NCI-H1694 (cell line): ENCODE measurements at places on chromosomes 2 and 18.

DNA sequence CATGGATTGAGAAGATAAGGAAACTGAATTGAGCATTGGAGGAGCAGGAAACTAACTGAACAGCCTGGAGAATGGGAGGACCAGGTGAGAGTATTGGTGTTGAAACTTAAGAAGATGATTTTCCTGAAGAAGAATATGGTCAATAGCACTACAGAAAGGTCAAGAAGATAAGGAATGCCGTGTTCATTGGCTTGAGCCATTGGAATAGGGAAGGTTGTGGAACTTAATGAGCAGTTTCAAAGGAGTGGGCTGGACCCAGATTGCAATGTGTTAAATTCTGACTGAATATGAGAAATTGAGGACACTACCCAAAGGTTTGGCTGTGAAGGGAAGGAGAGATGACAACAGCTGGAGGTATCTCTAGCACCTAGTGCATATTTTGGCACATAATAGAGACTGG is 19.0 kb downstream of the KCMF1 start:
- DNase-seq = no peak

DNA sequence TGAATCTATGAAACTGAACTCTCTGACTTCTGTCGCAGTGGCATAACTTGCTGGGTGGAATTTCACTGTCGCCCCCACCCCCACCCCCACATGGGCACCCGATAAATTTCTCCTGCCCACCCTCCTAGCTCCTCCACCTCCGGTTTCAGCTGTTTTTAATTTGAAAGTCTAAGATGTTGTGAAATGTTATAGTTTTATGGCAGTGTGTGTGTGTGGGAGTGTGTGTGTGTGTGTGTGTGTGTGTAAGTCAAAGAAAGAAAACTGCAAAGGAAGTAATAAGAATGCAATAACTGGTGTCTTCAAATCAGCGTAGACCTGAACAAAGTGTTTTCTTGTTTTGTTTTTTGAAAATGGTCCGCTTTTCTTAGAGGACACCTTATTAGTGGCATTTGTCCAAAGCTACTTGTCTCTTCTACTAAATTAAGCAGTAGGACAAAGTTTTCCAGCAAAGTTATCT is 388 bp downstream of the DTNA start:
- no peak for DNase-seq

- DNase-seq = no peak
Measured at GRCh38 chr18:57125627-57126026, 21.3 kb upstream of the BOD1L2 start.

DNA sequence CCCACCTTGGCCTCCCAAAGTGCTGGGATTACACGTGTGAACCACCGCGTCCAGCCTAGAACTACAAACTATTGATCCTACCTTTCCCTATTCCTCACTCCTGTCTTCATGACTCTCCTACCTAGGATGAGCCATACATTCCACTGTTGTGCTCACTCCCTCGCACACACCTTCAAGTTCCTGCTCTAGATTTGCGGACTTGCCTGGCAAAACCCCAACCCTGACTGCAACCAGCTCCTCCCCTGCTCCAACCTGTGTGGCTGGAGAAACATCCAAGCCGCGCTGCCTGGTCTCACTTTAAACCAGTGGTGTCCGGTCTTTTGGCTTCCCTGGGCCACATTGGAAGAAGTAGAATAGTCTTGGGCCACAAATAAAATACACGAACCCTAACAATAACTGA is 5.0 kb upstream of the DNPEP start:
- DNase-seq = no peak

- DNase-seq = no peak
Measured at GRCh38 chr2:48790407-48791170, 35.1 kb upstream of the LHCGR start.
